ENCODE measurements at places on chromosomes 3 and 15.

GRCh38 chr3:155196131-155197021 is 97.1 kb downstream of the STRIT1 start:
- no peak for DNase-seq

GRCh38 chr15:93640411-93640962 is 551.5 kb upstream of the RGMA start:
- DNase-seq, result no peak

DNA sequence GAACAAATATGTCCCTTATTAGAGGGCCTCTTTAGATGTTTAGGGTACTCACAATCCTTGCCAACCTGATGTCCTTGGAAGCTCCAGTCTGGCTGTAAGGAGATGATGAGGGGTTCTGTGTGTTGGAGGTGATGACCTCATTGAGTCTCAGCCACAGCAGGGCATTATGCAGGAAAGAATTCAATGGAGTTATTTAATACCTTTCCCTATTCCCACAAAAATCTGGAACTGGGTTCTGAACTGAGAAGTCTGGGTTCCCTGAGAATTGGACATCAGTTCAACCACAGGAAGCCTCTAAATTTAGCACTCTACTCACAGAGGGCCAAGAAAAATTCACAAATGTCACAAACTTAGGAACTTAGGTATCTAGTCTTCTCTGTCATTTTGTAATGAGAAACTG is 36.9 kb downstream of the SLC35A5 start:
- no peak for DNase-seq

DNA sequence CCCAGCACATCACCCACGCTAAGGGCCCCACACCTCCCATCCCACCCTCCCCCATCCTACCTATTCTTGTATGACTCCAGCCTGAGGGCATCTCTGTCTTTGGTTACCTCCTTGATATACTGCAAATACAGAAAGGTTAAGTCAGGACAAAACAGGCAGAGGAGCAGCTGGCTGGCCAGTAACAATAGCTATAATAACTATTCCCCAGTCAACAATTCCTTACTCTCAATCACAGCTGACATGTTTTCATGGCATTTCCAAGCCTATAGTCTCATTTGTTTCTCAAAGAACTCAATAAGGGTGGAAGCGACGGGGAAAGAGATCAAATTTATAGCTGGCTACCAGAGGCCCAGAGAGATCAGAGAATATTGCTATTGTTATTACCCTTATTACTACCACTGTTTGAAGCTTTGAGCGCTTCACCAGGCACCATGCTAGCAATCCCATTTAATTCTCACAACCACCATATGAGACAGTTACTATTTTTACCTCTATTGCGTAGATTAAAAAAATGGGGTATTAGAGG is 93.0 kb upstream of the C2CD4B start:
- DNase-seq, result no peak

- DNase-seq, result no peak
Measured at GRCh38 chr3:54691289-54691771, 236.5 kb downstream of the LRTM1 start.

- no peak for DNase-seq
Measured at GRCh38 chr3:112633757-112634156, 7.2 kb downstream of the CCDC80 start.

GRCh38 chr3:10521772-10522441 is 16.5 kb upstream of the ATP2B2 start:
- DNase-seq, result no peak

DNA sequence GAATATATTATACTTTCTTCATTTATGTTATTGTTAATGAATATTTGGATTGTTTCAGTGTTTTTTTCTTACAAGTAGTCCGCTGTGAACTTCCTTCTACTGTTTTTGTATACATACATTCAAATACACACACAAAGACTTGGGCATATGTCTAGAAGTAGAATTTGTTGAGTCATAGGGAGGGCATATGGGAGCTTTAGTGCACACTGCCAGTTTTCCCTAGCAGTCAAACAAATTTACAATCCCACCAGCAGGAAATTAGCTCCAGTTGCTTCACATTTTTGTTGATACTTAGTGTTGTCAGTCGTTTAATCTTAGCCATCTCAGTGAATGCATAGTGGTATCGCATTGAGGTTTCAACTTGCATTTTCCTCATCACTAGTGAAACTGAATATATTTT is 492.3 kb downstream of the DIPK2A start:
- DNase-seq, result no peak

GRCh38 chr3:38645076-38645475 is 4.4 kb downstream of the SCN5A start:
- no peak for DNase-seq

- DNase-seq, result no peak
Measured at GRCh38 chr3:177921153-177921552, 615.1 kb upstream of the KCNMB2 start.

GRCh38 chr15:40925863-40926658 is 3.1 kb upstream of the DLL4 start:
- DNase-seq, result no peak

GRCh38 chr3:9732080-9732739 is 675 bp downstream of the BRPF1 start:
- DNase-seq, result no peak

DNA sequence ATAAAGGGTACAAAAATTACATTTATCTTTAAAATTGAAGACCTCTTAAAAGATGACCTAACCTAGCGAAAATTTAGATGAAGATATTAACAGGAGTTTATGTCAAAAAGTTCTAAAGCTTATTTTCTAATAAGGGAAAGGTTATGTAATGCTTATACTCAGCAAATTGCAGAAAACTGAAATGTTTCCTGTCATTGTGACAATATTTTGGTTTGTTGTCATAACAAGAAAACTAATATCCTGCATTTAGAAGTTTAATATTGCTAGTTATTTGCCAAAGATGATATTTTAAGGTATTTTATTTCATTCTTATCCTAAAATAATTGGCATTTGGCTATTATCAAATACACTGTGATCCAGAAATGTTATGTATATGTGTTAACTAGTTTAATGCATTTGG is 294.5 kb downstream of the C3orf38 start:
- DNase-seq, result no peak

DNA sequence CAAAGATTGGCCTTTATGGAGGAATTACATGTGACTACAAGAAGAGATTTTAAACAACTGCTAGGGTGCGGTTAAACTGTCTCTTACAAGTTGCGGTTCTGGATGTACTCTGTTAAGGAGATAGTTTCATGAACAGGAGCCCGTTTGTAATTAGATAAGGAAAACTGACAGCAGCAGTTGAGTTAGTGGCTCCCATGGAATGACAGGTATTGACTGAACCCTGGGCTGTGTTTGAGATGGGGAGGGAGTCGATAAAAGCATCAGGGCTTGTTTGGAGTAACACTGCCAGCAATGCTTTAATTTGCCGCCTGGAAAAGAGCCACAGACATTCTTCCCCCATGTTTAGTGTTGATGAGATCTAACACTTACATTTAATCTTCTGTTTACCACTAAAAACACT is 139.9 kb downstream of the ROBO2 start:
- no peak for DNase-seq

DNA sequence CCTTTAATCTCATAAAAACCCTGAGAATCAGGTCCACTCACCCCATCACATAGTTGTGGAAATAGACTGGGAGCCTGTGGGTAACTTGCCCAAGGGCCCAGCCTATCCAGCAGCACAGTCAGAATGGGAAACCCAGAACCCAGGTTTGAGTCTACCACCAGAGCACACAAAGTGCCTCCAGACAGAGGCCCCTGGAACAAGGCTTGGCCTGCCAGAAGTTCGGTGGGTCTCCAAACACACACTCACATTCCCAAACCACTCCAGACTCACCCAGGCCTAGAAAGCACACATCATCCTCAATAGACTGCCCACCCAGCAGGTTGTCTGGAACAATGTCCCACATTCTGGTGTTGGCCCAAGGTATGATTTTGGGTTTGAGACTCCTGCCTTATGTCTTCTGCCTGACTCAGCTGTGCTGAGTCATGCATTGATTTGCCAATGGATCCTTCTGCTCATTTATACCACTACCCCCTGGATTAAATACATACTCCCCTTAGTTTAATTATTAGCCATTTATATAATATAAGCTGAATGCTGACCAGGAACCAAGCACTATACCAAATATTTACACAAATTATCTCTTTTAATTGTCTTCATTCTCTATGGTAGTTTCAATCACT is 4.5 kb downstream of the SLC12A8 start:
- DNase-seq, result no peak

DNA sequence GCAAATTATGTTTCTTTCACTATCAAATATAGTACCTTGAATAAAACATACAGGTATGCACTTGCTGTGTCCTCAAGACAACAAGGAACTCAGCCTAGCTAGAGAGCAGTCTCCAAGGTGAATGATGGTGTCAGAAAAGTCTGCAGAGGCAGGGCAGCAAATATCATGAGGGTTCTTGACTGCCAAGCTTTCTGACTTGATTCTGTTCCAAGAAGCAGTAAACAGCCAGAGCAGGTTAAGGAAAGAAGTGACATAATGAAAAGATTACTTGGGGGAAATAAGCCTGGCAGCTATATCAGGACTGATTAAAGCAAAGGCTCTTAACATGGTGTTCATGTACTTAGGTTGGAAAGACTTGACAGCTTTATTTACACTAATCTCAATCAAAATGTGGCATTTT is 192.2 kb upstream of the GADL1 start:
- no peak for DNase-seq
